ENCODE measurements at places on chromosomes 7 and 10.

DNA sequence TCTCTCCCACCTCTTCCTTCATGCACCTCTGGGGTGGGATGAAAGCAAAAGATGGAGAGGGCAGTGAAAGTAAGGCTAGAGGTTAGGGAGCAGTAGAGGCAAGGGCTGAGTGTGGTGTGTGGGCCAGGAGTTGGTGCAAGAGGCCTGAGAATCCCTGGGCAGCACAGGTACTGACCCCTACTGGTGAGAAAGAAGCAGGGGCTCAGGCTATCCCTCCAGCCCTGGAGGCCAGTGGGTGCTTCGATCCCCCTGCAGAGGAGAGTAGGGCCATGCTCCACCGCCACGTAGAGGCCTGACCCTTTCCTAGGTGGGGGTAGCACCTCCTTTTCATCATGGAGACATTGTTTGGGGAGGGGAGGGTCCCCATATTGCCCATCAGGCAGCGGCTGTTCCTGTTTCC lies 9.8 kb downstream of the CDHR1 start:
- DNase-seq = no peak

DNA sequence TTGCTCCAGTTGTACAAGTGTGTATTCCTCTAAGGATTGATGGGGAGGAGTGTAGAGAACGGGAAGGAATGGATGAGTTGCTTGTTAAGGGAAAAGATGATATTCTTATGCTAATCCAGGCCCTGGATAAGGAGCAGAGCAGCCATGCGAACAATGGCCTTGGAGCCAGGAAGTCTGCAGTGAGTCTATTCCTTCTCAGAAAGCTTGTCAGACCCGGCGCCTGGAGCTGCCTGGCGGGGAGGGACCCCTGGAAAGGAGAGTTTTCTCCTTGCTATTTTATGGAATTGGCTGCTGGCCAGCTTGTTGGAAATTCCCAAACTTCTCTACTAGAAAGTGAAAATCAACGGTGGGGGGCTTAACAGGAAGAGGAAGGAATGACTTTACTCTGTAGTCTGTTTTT lies 89.1 kb downstream of the MMRN2 start:
- no peak for DNase-seq

- DNase-seq = no peak
Measured at GRCh38 chr7:103480771-103481170, 34.8 kb upstream of the SLC26A5 start.

GRCh38 chr7:148543-148931 lies 43.8 kb upstream of the FAM20C start:
- no peak for DNase-seq

DNA sequence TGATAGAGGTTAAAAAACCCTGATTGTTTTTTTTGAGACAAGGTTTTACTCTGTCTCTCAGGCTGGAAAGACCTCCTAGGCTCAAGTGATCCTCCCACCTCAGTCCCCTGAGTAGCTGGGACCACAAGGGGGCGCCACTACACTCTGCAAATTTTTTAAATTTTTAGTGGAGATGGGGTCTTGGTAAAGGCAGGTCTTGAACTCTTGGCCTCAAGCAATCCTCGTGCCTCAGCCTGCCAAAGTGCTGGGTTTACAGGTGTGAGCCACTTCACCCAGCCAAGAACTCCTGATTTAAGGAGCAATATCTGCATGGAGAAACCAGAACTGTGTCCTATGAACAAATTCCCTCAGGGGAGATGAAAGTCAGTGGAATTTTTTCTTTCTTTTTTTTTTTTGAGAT lies 7.3 kb upstream of the KLHDC10 start:
- DNase-seq = peak; percentile 63

- DNase-seq = no peak
Measured at GRCh38 chr7:136530831-136531230, 337.6 kb upstream of the CHRM2 start.

- DNase-seq = no peak
Measured at GRCh38 chr7:123665157-123665556, 9.5 kb downstream of the LMOD2 start.

GRCh38 chr10:29617880-29618340 lies 16.9 kb downstream of the SVIL start:
- DNase-seq = no peak

DNA sequence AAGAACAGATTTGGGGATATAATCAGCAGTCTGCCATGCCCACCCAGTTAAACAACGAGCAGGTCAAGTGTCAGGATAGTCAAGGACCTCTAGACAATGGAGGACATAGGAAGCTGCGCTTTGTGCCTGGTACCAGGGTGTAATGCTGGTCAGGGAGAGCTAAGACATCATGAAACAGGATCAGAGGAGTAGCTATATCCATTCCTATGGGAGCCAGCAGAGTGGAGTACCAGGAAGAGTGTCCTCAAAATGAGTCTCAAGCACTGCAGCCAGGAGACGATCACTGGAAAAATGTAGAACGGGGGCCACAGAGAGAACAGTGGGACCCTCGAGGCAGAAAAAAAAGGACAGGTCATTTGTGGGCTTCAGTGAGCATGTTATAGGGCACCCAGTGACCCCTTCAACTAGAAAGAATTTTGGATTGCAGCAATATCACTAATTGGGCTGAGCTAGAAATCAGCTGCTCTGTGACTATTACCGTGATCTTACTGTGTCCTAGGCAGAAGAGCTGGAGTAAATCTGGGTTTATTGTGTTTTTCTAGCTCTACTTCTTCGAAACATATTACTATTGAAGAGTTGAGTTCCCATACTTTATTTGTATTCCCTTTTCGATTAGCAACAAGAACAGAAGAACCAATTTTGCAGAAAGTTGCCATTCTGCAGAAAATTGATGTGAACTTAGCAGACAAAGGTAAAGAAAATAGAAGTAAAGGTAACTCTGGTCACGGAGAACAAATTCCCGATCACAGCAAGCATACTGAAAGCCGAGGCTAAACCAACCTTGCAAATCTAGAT lies 319.6 kb downstream of the AHR start:
- DNase-seq = no peak

DNA sequence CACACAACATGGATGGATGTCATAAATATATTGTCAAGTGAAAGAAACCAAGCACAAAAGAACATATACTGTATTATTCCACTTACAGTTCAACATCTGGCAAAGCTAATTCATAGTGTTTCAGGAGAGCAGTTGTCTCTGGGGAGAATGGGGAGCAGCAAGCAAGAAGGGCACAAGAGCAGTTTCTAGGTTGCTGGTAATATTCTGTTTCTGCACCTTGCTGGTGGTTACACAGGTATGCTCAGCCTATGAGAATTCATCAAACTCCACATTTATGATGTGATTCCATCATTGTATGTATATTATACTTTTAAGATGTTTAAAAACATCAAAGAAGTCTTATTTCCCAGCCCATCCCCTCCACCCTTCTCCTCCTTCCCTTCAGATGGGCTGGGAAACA lies 18.1 kb upstream of the PALS2 start:
- no peak for DNase-seq

DNA sequence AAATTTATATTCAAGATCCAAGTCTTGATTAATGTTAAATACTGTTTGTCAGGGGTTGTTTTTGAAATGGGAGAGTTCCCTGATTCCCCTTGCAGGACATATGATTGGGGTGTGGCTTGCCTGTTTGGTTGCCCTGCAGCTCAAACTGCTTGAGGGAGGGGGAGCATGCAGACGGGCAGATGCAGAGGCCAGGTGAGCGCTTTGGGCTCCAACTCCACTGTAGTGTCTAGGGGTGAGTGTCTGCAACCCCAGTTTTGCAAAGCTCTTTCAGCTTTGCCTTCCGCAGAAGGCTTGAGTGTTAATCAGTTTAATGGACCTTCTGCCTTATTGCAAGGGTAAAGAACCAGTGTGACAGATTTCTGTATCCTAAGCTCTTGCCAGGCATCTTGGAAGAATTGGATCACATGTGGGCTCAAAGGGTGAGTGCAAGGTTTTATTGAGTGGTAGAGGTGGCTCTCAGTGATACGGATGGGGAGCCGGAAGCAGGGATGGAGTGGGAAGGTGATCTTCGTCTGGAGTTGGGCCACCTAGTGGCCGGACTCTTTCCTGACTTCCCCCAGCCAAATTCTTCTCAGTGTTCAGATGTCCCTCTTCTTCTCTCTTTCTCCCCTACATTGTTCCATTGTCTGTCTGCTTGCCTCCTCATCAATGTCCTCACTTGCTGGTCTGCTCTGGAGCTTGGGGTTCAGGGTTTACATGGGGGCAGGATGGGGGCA lies 479.7 kb downstream of the ATRNL1 start:
- DNase-seq = no peak

GRCh38 chr10:1056326-1057105 lies at the start of gene WDR37:
TSS of gene WDR37 (plus strand) at chr10:1056385. CDS start at chr10:1072156, 15,771 bp downstream.
- peak; percentile 85 for DNase-seq

GRCh38 chr7:16875861-16876260 lies 5.9 kb downstream of the AGR3 start:
- no peak for DNase-seq

DNA sequence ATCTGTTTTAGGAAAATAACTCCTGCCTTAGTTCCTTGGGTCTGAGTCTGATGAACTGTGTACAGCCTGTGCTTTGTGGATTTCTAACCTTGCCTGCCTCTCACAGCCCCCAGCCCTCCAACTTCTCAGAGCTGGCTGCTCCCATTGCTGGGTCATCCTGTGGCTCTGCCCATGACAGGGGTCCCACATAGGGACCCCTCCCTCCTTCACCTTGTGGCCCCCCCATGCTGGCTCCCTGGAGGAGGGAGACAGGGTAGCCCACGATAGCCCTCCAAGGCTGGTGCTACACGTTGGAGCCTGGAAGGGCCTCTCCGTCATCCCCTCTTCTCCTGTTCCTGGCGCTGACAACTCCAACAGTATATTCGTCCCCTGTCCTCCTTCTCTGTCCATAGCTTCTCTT lies 2.8 kb upstream of the DENND2A start:
- no peak for DNase-seq

DNA sequence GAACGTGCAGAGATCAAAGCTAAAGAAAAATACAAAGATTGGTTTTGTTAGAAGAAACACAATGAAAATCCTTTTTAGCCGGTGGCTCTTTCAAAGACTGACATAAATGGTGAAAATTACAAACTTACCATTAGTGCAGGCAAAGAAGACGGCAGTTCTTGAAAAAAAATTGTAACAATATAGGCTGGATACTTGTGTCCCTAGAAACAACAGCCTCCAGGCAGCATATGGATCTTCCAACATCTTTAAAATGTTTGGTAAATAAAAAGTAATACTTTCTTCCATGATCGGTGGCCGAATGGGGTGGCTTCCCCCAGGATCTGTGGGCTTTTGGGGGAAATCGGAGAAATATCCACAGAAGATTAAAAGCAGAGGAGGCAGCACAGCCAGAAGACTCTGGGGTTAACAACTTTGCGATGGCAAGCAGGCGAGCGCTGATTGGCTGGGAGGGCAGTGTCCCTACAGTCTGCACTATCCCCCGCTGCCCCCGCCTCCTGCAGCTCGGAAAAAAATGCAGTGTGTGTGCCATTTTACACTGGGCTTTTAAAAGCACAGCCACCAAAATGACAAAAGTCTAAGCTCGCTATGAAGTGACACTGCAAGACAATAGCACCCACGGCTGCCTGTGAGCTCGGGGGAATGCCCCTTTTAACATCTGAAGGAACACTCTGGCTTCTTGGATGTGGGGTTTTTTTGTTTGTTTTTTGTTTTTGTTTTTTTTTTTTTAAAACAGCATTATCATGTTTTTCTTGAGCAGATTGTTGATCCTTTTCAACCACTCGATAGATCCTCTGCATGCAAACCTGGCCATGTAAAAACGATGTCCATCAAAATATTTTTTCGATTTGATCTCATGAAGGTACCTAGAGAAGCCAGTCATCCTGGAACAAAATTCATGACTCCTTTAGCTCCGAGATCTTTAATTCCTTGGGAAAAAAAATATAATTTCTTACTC lies 31.7 kb upstream of the EPC1 start:
- peak; percentile 86 for DNase-seq

GRCh38 chr7:2559283-2559950 lies 638 bp downstream of the IQCE start:
- DNase-seq = no peak

- DNase-seq = no peak
Measured at GRCh38 chr10:80488539-80489066, 34.5 kb downstream of the TSPAN14 start.

GRCh38 chr10:77371421-77371820 lies 266.2 kb downstream of the KCNMA1 start:
- DNase-seq = no peak

DNA sequence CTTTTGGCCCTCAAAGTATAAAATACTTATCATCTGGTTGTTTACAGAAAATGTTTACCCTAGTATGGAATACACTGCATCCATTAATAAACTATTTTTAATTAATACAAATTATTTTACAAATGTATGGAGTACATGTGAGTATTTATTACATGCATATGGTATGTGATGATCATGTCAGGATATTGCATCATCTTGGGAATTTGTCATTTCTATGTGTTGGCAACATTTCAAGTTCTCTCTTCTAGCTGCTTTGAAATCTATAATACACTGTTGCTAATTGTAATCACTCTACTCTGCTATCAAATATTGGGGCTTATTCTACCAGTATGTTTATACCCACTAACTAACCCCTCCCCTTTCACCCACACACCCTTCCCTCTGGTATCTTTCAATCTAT lies 103.9 kb upstream of the THSD7A start:
- DNase-seq = no peak

GRCh38 chr7:157561523-157561785 lies 224.7 kb downstream of the DNAJB6 start:
- DNase-seq = no peak

- DNase-seq = no peak
Measured at GRCh38 chr7:157890921-157891401, 554.2 kb downstream of the DNAJB6 start.

DNA sequence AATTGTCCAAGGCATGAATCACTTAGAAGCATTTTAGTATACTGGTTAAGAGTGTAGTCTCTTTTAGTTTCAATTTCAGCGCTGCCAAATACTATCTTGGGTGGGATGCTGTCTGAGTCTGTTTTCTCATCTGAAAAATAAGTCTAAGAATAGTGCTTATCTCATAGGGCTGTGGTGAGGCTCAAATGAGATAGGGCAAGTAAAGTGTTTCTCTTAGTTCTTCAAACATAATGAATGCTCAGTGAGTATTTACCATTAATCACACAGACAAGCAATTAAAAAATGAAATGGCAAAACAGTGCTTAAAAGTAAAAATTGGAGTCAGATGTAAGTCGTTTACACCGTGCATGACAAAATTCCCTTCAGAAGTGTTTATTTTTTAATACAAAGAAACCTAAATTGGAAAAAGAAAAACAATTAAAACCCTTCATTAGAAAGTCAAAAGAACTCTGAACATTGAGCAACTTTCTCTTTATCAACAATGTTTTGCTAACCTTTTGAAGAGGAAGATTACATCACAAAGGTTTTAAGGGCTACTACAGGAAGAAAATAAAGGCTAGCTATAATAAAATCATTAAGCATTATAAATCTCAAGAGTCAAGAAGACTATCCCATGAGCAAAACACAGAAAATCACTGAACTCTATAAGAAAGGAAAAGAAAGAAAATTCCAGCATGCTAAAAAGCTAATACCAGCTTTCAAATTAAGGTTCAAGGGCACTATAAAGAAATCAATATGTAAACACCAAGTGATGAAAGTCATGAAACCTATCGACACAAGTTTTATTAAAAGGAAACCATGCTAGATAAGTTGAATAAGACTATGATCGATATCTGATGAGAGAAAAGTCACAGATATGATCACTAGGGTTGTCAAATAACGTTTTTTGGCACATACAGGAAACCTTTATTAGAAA lies 45.6 kb upstream of the C1GALT1 start:
- no peak for DNase-seq

GRCh38 chr10:3605882-3606281 lies 179.1 kb downstream of the KLF6 start:
- DNase-seq = no peak

GRCh38 chr7:147861058-147861716 lies 729.4 kb upstream of the C7orf33 start:
- DNase-seq = no peak
